Left lobe of liver (tissue), 2 donors: ENCODE measurements at places on chromosomes 2 and 18. TPM values are rescaled to one million over a fixed set of nuclear protein-coding genes. Genes with fewer than 3 reads are reported as not detected.

The ZNF892 gene
- total RNA-seq, result 1.3 TPM

- DNase-seq, result no peak
Observed at GRCh38 chr2:33848486-33848885, 249.4 kb upstream of the FAM98A start.

- no peak for DNase-seq
Observed at GRCh38 chr2:170185319-170185718, 7.4 kb downstream of the MYO3B start.

DNA sequence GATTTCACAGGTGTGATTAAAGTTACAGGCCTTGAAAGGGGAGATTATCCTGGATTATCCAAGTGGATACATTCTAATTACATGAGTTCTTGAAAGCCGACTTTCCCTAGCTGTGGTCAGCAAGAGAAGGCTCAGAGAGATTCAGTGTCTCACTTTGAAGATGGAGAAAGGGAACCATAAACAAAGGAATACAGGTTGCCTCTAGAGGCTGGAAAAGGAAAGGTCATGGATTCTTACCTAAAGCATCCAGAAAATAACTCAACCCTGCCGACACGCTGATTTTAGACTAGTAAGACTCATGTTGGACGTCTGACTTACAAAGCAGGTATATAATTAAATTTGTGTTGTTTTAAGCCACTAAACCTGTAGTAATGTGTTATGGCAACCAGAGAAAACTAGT is 1095.7 kb upstream of the ZEB2 start:
- no peak for DNase-seq

GRCh38 chr2:9712263-9712662 is 81.5 kb upstream of the YWHAQ start:
- DNase-seq, result no peak

DNA sequence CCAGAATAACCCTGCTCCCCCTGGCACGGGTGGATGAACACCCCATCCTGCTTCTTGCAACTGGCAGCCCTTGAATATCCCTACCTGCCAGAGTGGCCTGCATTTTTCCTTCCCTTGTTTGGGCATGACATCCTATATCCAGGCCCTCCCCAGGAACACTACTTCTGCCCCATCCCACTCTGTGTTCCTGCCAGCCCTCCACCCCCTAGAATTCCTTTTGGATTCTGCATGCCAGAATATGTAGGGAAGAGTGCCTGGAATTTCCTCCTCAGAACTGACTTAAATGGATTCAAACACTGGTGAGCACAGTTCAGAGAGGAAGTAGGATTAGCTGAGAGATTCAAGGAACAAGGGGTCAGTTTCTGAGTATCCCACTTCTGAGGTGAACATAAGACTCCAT is 123.5 kb upstream of the PELI1 start:
- DNase-seq, result no peak

DNA sequence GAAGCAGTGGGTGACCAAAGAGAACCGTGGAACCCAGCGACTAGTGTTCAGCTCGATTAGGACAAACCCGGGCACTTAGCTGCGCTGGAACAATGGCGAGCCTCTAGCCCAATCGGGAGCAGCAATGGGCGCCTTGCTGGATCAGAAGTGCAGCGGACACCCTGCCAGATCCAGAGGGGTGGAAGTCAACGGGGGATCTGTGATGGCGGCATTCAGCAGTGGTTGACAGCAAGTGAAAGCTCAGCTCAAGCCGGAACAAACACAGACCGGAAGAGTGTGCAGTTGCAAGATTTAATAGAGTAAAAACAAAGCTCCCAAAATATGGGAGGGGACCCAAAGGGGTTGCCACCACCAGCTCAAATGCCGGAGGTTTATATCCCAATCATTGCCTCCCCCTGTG is 478.7 kb upstream of the REG3G start:
- no peak for DNase-seq

- no peak for DNase-seq
Observed at GRCh38 chr2:70702711-70703395, 65.1 kb downstream of the ADD2 start.

The C1QL2 gene
- total RNA-seq, result not detected

DNA sequence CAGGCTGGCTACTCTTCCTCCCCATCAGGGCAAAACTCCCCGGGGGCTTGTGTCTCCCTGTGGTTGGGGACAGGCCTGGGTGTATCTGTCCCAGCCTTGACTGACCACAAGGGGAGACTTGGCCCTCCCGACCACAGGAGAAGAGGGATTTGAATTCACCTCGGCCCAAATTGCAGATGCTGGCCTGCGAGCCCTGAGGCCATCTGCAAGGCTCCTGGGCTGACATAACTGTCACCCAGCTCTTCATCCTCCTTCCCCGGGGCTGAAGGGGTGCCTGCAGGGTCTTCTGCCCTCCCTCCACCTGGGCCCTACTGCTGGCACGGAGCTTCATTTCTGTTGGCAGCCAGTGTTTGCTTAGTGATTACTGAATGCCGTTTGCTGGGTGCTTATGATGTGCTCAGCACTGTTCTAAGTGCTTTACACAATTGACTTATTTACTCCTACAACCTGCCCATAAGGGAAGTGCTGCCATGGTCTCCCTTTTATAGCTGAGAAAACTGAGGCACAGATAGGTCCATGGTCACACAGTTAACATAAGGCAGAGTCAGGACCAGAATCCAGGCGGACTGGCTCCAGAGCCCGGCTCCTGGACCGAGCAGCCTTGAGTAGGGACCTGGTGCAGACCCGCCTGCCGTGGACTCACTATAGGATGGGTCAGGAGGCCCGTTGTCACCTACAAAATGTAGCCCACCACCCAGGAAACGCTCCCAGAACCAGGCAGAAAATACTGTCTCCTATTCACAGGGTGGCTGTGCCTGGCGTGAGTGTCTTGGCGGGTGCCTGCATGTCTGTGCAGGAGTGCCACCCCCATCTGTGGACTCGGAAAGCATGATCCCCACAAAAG is 18.9 kb downstream of the STEAP3 start:
- DNase-seq, result no peak

GRCh38 chr2:46333912-46334311 is 36.7 kb downstream of the EPAS1 start:
- no peak for DNase-seq

The OR6B2 gene
- total RNA-seq, result not detected

- peak; percentile 35 for DNase-seq
Observed at GRCh38 chr18:49023271-49023937, 72.6 kb upstream of the SMAD7 start.

DNA sequence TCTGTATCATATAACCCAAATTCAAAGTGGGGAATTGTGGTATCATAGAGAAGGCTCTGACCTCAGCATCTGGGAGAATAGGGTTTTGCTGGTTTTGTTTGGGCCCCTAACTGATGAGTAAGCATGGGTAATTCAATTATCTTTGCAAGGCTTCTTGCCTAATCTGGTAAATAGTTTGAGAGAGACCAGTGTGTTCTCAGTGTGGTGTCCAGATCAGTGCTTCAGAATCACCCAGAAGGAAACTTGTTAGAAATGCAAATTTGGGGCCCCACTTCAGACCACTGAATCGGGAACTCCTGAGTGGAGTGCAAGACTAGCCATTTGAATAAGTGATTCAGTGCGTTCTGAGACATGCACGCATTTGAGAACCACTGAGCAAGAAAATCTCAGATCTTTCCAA is 282.7 kb downstream of the EPHA4 start:
- DNase-seq, result no peak

The CYP27C1 gene
- total RNA-seq, result 0.05 TPM

The IL1RN gene
- total RNA-seq, result 16.0 TPM

- no peak for DNase-seq
Observed at GRCh38 chr2:220786216-220786615, 785.9 kb downstream of the EPHA4 start.

- DNase-seq, result peak; percentile 22
Observed at GRCh38 chr2:233803292-233803911, 25.3 kb downstream of the MROH2A start.

The GPR45 gene
- not detected for total RNA-seq

DNA sequence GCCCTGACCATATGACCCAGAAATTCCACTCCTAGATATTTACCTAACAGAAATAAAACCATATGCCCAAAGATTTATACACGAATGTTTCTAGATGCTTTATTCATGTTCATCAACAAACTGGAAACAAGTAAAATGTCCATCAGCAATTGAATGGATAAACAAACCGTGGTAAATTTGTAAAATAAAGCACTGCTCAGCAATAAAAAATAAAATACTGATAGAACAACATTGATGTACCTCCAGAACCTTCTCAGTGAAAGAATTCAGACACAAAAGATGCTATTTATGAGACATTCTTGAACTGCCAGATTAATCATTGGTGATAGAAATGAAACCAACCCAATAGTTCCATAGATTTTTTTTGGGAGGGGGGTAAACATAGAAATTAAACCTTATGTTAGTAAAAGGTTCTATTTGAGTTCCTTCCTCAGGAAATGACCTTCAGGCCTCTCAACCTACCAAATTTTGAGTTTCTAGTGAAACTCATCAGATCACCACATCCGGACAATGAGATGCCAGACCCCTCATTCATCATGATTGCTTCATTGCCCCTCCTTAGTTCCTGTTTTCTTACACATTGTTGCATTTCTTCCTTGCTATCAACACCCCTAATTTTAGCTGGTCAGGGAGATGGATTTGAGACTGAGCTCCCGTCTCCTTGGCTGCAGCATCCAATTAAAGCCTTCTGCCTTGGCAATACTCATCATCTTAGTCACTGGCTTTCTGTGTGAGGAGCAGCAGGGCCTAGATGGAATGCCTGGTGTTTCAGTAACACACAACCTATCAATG is 203.5 kb downstream of the LPIN1 start:
- no peak for DNase-seq

GRCh38 chr2:10834068-10834655 is 21.6 kb upstream of the PDIA6 start:
- no peak for DNase-seq

DNA sequence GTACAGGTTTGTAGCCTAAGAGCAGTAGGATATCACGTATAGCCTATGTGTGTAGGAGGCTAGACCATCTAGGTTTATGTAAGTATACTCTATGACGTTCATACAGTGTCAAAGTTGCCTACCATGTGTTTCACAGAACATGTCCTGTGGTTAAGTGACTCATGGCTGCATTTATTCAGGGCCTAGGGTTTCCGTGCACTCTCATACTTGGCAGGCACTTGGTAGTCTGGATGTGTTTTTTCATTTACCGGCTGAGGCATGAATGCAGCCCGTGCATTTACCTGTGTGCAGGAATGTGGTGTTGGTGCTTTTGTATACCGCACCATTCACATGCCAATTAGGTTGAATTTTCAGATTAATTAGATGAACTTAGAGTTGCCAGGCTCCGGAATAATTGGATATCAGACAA is 43.4 kb downstream of the MYL12B start:
- DNase-seq, result no peak

- DNase-seq, result no peak
Observed at GRCh38 chr18:57243624-57244179, 96.8 kb downstream of the BOD1L2 start.

The SRD5A2 gene
- 7.6 TPM for total RNA-seq

DNA sequence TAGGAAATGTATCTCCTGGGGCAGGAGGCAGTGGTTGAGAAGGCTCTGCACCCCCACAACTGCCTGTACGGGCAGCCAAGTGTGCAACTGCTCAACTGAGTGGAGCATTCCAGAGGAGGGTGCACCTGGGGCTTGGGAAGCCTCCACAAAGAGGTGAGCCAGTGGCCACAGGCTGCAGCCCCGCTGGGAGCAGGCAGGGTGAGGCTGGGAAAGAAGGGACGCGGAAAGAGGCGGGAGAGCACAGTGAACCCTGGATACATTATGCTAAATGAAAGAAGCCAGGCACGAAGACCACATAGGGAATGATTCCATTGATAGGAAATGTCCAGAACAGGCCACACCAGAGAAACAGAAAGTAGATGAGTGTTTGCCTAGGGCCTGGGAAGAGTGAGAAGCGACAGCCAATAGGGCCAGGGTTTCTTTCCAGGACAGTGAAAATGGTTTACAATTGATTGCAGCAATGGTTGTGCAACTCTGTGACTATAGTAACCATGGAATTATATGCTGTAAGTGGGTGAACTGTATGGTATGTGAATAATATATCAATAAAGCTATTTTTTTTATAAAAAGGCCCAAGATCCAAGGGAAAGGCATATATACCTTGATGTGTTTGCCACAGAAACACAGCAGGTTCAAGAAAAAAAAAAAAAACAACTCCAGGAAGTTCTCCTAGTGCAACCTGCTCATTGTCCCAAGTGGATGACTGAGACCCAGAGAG is 82.4 kb downstream of the DDX1 start:
- no peak for DNase-seq

DNA sequence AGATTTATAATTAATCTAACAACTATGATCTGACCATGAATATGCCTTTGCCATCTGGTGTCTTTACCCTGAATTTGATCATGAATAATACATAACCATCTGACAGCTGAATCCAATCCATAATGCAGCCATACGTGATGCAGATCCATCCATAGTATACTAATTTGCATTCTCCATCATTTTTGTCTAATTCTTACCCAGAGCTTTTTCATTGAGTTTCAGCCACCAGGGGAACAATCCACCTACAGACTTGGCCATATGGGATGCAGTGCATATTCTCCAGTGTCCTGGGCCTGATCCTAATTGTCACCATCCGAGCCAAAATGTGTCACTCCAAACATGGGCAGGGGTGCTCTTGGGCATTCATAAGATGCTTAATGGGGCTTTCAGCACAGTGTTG is 227.2 kb upstream of the CRIM1 start:
- DNase-seq, result no peak

The CYP27A1 gene
- total RNA-seq, result 263 TPM

DNA sequence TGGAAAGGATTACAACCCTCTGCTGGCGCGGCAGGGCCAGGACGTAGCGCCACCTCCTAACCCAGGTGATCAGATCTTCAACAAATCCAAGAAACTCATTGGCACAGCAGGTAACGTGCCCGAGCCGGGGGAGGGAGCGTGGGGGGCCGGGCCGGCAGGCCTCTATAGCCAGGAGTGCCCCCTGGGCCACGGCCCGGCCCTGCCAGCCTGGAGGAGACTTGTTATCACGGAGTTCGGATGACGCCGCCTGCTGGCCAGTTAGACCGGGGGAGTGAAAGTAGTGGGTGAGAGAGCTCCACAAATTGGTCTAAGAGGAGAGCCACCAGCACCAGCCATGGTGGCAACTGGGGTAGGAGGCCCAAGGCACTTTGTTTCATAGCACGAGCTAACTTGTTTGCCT is 8.6 kb upstream of the TMEM214 start:
- no peak for DNase-seq

The POMC gene
- total RNA-seq, result 0.33 TPM

- DNase-seq, result no peak
Observed at GRCh38 chr2:228876276-228876675, 394.8 kb downstream of the PID1 start.

The EML6 gene
- total RNA-seq, result 1.6 TPM

GRCh38 chr2:225765820-225766219 is 366.3 kb downstream of the NYAP2 start:
- no peak for DNase-seq

GRCh38 chr2:158815658-158816057 is 20.5 kb downstream of the DAPL1 start:
- DNase-seq, result no peak

The CFC1 gene
- total RNA-seq, result not detected

GRCh38 chr2:20184067-20184938 is 40.6 kb downstream of the SDC1 start:
- DNase-seq, result no peak

DNA sequence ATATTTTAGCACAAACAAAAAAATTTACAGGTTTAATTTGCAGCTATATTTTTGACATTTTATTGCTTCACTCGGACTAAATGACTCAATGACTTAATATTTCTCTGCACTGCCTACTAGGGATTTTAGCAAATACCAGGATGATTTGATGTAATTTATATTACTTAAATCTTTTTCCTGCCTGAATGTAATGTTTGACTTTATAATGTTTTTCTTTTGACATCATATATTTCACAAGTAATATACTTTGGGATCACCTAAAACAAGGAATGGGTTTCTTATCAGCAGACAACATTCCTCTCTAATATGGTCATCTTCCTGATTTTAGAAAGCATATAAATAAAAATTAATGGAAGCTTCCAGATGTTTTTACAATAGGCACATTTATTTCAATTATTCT is 253.2 kb upstream of the EPC2 start:
- no peak for DNase-seq
